ENCODE measurements at places on chromosomes 16 and 17.

GRCh38 chr17:55453839-55454557 lies 32.4 kb upstream of the MMD start:
- H3K27ac ChIP-seq = no peak overlapping the region
- H3K36me3 ChIP-seq = no peaks in the 10 kb centered on the region
- H3K4me1 ChIP-seq = peaks cover 72% of the 10 kb centered on the region
- H3K27me3 ChIP-seq = no peaks in the 10 kb centered on the region
- no peak overlapping the region for H3K4me3 ChIP-seq

- peak overlapping the region; percentile 57 for H3K27ac ChIP-seq
- peak; percentile 20 for DNase-seq
- no peaks in the 10 kb centered on the region for H3K36me3 ChIP-seq
These were observed 10.6 kb downstream of the ZFHX3 start for GRCh38 chr16:73037331-73037745.

DNA sequence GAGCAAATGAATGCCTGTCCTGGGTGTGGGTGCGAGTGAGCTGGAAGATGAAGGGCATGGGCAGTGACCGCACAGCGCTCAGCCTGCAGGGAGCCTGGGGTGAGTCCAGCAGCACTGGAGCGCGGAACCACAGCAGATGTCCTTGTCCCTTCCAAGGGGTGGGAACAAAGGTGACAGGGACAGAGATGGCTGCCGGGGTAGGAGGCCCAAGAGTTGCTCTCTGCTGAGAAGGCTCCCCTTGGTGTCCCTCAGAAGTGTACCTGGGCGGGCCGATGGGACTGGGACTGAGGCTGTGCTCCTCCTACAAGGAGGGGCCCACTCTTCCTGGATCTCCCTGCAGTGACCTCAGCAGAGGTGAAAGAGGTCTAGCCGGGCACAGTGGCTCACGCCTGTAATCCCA lies 7.6 kb upstream of the PGAP6 start:
- H3K27ac ChIP-seq = no peak overlapping the region
- H3K4me3 ChIP-seq = no peak overlapping the region
- no peaks in the 10 kb centered on the region for H3K36me3 ChIP-seq
- no peak for DNase-seq

DNA sequence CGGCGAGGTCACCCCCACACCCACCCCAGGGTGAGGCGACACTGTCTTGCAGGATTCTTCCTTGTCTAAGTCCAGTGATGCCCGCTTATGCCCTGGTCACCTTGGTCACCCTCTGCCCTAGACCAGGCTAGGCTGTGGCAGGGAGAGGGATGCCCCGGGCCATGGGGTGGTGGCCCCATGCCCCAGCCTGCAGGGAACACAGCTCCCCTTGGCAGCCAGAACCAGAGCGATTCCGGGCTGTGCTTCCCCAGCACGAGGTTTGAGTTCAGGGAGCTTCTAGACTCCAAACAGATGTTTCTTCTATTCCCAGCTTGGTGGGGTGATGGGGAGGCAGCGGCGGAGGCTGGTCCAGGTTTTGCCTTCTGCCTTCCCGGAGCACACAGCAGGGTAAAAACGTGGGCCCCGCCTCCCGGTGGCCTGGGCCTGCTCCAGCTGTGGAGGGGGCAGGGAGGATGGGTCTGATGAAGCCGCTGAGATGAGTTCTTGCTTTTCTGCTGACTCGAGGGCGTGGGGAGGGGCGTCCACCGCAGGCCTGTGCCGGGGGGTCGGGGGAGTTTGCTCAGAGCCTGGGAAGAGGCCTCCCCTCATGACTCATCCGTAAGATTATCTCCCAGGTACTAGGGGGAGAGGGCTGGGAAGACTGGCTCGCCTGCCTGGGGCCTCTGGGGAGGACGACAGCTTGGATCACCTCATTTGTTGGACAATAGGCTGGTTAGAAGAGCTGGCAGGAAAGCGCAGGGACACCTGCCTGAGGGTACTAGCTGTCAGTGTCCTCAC lies 15.4 kb downstream of the SMTNL2 start:
- H3K4me3 ChIP-seq = no peak overlapping the region
- no peak overlapping the region for H3K27ac ChIP-seq
- peak; percentile 73 for DNase-seq
- H3K36me3 ChIP-seq = no peaks in the 10 kb centered on the region
- peaks cover 31% of the 10 kb centered on the region for H3K27me3 ChIP-seq
- H3K4me1 ChIP-seq = peaks cover 16% of the 10 kb centered on the region

- H3K4me3 ChIP-seq = no peak overlapping the region
- DNase-seq = no peak
- no peak overlapping the region for H3K27ac ChIP-seq
- H3K36me3 ChIP-seq = no peaks in the 10 kb centered on the region
These were observed 76.4 kb downstream of the SOCS1 start for GRCh38 chr16:11179574-11179973.

GRCh38 chr17:81814748-81815645 lies 11.0 kb downstream of the GCGR start:
- H3K4me3 ChIP-seq = no peak overlapping the region
- peak; percentile 45 for DNase-seq
- H3K36me3 ChIP-seq = no peaks in the 10 kb centered on the region
